AG08396 (cell line): ENCODE measurements at places on chromosomes 1 and 21.
A peak's percentile ranks its signal among the peaks of the same experiment; 100 is the strongest.

- peak; percentile 49 for DNase-seq
Observed at GRCh38 chr1:94801919-94802546, 18.1 kb upstream of the SLC44A3 start.

GRCh38 chr1:6582370-6582769 is 2.6 kb downstream of the ZBTB48 start:
- DNase-seq: no peak

- DNase-seq: no peak
Observed at GRCh38 chr1:145892486-145893087, 6.9 kb upstream of the ANKRD35 start.

DNA sequence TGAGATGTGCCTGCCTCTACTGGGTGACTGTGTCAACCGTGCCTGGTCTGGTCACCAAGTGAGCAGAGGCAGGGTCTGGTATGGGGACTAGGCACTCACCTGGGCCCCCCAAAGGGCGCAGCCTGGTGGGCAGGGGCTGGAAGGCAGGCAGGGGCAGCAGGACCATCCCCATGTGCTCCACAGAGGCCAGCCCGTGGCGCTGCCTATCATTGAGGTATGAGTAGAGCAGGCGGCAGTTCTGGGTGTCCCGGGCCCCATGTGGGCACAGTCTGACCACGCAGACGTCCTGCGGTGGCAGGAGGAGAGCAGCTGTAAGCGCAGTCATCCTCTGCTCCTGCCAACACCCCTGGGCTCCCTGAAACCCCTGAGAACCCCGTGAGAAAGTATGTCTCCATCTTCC is 23.7 kb downstream of the SPOCD1 start:
- DNase-seq: no peak

DNA sequence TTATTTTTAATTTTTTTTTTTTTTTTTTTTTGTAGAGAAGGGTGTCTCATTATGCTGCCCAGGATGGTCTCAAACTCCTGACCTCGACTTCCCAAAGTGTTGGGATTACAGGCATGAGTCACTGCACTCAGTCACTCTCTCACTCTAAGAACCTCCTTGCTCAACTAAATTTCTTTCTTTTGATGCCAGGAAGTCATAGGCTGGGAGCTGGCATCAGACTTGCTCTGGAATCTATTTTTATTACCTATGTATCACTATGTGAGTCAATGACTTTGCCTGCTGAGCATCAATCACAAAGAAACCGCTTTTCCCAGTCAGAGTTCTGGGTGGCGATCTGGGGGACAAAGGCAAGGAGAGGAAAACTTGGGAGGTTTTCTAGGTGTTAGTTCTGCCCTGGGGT is 35.5 kb upstream of the PARP1 start:
- DNase-seq: peak; percentile 29

DNA sequence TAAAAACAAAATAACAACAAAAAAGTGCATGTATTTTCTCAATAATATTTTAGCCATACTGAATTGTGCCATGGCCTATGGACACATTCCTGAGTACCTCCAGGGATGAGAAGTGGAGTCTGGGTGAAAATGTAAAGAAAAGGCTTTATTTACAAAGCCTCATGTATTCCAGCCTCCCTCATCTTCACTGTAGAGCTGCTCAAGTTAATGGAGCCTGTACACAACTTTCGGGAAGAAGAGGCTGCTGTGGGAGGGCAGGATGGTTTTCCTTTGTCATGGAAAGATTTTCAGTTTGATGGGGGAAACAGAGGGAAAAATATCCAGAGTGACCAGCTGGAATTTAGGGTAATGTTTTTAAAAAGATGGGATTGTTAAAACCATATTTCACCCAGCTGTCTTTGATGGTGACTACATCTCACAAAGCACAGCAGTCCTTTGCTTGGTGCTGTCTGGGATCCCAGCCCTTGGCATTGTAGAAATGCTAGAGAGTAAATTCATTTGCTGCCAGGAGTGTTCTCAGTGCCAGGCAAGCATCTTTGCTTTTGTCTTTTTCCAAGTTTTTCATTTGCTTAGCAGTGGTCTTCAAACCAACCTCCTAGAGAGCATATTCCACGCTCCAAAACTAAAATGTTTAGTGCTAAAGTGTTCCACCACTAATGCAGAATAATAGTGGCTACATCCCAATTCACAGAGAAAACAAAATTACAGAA is 54.9 kb downstream of the DPT start:
- no peak for DNase-seq

- no peak for DNase-seq
Observed at GRCh38 chr1:181430015-181430885, 53.1 kb upstream of the CACNA1E start.

DNA sequence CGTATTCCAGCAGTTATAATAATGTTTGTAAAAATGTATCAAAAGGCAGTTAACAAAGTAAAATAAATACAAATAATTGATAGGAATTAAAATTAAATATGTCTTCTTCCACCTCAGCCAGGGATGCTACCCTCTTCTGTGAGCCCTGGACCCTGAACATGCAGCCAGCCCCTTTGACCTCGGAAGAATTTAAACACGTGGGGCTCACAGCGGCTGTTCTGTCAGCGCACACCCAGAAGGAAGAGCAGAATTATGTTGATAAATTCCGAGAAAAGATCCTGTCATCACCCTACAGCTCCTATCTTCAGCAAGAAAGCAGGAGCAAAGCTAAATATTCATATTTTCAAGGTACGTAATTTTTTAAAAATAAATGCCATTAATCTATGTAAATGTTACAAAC is 26.5 kb downstream of the UTS2 start:
- no peak for DNase-seq

- DNase-seq: no peak
Observed at GRCh38 chr21:37230632-37231248, 36.4 kb downstream of the VPS26C start.

DNA sequence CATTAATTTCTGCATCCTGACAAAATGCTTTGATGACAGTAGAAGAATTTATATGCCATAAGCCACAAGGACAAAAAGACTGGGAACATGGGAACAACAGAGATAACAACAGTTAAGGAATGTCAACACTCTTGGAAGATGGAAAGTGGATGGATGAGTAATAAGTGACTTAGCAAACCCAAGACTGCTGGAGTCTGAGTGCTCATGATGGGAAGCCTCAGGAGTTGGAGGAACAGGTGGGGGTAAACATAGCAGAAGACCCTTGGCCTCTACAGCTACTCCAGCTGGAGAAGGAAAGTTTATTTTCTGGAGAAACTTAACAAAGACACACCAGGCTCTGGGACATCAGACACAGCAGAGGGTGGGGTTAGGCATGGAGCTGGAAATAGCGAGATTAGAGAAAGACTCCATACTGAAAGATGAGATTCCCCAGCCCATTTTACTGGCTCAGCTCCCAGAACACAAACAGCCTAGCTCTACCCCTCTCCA is 13.6 kb downstream of the G0S2 start:
- DNase-seq: peak; percentile 25

DNA sequence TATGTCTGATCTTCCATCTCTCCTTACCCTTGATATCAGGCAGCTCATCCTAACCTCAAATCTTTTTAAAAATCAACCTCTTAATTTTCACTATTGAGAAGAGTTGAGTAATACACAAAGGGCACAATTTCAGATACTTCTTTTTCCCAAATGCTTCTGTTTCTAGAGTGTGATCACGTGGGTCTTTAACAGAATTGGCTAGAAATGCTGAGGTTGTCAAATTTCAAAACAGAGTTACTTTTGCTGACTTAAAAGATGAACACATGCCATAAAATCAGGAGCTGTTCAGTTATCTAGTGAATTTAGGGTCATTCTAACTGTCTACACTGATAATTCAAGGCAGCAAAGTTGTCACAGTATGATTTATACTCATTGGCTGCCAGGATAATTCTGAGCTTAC is 63.6 kb upstream of the NGF start:
- no peak for DNase-seq

GRCh38 chr1:3069491-3070308 is 697 bp downstream of the PRDM16 start:
- peak; percentile 88 for DNase-seq

- DNase-seq: no peak
Observed at GRCh38 chr21:16708101-16708835, 804.6 kb upstream of the CXADR start.

DNA sequence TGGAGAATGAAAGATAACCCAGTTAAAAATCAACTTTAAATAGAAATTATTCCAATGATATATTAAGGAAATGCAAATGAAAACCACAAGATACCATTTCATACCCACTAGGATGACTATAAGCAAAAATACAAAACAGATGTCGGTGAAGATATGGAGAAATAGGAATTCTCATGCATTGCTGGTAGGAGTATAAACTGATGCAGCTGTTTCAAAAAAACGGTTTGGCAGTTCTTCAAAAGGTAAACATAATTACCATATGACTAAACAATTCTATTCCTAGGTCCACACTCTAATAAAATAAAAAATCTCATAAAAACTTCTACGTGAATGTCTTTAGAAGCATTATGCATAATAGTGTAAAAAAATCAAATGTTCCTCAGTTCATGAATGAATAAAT is 763.3 kb upstream of the BRINP3 start:
- DNase-seq: no peak

DNA sequence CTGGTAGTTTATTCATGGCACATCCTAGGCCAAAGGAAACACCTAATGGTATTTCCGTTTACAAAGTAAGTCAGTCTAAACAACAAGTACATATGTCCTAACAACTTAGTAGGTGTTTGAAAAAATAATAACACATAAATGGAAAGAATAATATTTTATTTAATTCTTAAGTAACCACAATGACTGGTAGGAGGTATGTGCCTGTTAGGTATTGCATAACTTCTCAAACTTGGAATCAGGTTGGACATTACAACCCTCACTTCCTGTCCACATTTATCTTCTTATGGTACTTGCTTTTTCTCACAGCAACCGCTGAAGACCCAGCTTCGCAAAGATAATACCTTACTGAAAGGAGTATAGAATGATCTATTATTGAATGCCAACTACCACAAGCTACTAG is 64.2 kb downstream of the VPS13D start:
- no peak for DNase-seq

DNA sequence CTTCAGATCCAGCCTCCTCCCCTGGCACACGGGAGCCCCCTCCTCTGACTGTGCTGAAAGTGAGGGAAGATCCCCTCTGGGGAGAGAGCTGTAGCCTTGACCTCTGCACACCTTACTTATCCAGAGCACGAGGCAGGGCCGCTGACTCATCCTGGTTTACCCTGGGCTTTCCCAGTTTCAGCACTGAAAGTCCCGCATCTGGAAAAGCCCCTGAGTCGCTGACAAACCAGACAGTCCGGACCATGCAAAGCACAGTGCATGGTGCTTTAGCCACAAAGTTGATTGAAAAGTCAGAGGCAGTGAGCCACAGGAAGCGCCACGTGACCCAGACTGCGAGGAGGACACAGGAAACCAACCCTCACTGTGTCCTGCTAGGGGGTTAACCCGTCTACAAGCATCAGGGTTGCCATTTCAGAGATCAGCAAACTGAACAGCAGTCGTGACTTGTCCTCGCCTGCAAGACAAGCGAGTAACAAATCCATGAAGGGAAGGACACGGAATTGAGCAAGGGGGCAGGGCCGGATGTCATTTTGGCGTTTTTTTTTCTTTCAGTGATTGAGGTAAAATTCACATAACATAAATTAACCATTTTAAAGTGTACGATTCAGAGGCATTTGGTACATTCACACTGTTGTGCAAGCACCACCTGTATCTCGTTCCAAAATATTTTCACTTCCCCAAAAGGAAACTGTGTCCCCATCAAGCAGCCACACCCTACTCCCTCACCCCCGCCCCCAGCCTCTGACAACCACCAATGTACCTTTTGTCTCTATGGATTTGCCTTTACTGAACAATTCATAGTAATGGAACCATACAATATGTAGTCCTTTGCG is 19.9 kb upstream of the IFNGR2 start:
- peak; percentile 30 for DNase-seq

- DNase-seq: no peak
Observed at GRCh38 chr1:5943343-5944124, 48.7 kb downstream of the NPHP4 start.

DNA sequence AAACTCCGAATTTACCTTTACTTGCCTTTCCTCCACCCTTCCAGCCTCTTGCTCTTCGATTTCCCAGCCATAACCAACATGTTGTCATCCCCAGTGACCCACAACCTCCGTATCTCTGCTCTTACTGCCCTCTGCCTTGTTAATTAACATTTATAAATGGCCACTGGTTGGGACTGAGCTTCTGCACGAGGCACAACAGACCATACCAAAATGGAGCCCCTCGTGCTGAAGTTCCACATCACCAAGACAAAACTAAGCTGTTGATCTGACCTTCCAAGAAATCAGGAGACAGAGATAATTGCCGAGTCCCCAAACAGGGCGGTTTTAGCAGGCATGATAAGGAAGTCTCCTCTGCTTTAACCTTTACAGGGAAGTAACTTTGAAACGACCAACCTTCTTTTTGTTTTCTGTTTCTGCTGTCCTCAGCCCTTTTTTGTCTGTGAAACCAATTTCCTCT is 71.9 kb downstream of the NMNAT2 start:
- DNase-seq: no peak

- DNase-seq: no peak
Observed at GRCh38 chr1:99407018-99407417, 142.7 kb downstream of the PLPPR4 start.

DNA sequence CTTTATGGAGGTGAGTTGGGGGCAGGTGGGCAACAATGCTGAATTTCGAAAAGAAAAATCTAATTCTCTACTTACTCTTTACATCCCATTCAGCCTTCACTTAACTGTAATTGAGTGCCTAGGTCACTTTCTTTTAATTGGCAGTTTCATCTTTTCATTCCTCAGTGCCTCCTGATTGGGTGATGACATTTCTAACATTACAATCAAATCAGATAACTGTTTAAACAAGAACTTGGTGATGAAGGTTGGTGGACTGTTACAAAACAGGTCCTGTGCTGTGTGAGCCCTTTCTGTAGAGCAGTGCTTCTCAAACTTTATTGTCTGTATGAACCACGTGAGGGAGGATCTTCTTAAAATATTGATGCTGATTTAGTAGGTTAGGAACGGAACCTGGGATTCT is 40.1 kb upstream of the KCNQ4 start:
- no peak for DNase-seq

GRCh38 chr21:41879190-41879998 is at the start of gene PRDM15:
PRDM15 (minus strand) TSS chr21:41879344; CDS start chr21:41860363, 18,981 bp downstream.
- peak; percentile 90 for DNase-seq

GRCh38 chr1:59178339-59179187 is 118.3 kb upstream of the FGGY start:
- peak; percentile 21 for DNase-seq

DNA sequence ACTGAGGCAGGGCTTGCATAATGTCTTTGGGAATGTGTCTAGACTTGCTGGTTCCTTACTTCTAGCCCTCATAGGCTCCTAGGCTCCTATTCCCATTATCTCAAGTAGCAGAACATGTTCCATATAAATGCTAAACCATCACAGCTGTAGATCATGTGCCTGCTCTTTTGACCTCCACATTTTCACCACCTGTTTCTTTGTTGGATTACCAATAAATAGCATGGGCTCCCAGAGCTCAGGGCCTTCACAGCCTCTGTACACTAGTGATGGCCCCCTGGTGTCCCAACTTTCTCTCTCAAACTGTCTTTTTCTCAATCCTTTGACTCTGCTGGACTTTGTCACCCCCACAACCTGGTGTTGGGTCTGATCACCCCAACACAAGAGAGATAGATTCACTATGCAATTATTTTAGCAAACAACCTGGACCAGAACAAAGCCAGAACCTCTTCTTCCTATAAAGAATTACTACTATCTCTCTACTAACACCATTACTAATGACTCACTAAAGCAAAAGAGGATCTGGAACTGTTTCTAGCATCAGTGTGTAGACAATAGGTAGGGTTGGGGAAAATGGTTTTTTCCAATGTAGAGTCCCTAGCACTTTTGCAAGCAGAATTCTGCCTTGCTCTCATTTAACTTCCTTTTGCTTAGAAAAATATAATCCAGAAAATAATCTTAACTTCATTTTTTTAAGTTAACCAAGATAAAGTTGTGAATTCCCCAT is 51.7 kb downstream of the WLS start:
- DNase-seq: no peak
